RWPE1 (cell line): ENCODE measurements at places on chromosomes 2 and 18.
A peak's percentile ranks its signal among the peaks of the same experiment; 100 is the strongest.

DNA sequence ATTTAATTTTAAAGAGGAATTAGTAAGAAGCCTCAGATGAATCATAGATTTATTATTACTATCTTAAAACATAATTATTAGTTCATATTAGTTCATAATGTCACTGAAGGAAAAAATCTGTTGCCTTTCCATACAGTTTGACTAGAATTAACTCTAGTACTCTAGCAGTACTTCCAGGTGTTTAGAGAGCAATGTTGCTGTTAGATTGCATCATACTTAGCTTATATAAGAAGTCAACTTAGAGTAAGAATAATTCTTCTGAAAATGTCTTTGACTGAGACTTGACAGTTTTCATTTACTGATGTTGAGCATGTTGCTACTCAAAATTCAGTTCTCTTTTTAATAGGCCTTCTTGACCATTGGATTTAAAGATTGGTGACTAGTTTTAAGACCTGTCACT is 4.7 kb downstream of the RAB3GAP1 start:
- DNase-seq = no peak

DNA sequence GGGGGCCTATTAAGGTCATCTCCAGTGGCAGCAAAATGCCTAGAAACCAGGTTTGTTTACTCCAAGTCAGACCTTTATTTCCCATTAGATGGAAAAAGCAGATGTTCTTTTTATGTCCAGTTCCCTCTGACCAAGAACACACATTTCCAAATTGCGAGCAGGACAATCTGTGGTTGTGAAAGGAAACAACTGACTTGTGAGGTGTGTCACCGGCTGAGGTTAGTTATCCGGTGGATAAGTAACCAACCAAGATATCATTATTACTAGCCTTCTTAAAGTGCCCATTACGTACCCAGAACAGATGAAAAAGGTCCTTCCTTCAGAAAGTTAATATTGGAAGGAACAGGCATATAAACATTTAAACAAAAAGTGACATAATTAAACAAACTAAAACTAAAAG is 112.9 kb downstream of the THADA start:
- no peak for DNase-seq

- no peak for DNase-seq
These were observed 138.9 kb downstream of the CCDC148 start for GRCh38 chr2:158317642-158318041.

DNA sequence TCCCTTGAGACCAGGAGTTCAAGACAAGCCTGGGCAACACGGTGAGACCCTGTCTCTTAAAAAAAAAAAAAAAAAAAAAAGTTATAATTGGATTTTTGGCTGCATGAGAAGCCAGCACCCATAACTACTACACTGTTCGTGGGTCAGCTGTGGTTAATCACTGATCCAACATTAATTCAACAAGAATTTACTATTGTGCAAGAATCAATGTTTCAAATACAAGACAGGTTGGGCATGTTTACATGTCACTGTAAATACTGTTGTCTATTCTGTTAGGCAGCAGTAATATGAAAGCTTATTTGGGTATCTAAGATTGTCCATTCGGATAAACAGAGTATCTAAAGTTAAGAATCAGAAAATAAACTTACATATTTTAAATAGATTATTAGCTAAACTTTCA is 62.3 kb downstream of the ESCO1 start:
- no peak for DNase-seq

DNA sequence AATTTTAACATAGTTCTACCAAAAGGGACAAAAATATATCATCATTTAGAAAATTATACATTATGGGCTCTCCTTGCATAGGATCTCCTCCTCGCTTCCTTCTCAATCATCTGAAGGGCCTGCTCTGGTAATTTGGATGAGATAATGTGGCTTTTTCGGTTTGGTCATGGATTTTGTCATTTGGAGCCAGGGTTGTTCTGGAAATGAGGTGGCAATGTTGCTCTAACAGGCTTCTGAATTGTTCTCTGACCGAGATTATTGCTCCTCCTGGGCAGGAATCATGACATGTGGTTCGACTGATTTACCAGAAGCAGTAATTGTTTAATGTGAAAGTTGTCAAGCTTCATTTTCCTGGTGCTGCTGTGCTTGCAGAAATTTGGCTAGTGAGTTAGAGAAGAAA is 194.7 kb upstream of the ERBB4 start:
- no peak for DNase-seq

- peak; percentile 57 for DNase-seq
These were observed 841.6 kb downstream of the TRIB2 start for GRCh38 chr2:13558368-13558767.
